ENCODE measurements at places on chromosomes 5 and 9.

DNA sequence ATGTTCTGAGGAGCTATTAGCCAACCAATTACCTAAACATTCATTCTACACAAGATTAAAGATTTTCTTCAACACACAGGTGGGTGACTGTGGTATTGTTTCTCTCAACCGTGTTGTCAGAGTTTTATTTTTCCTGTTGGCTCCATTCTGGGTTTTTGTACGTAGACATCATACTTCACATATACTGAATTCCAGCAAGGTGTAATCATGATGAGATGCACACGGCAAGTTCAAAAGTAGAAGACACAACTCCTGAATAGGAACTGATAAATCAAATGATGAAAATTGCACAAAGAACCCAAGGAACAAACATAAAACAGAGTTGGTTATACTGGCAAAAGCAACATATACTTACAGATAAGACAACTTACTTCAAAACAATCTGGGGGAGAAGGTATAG lies 40.2 kb upstream of the RANBP6 start:
- DNase-seq: no peak

- no peak for DNase-seq
These were observed 10.5 kb downstream of the ADAMTS16 start for GRCh38 chr5:5150667-5151066.

DNA sequence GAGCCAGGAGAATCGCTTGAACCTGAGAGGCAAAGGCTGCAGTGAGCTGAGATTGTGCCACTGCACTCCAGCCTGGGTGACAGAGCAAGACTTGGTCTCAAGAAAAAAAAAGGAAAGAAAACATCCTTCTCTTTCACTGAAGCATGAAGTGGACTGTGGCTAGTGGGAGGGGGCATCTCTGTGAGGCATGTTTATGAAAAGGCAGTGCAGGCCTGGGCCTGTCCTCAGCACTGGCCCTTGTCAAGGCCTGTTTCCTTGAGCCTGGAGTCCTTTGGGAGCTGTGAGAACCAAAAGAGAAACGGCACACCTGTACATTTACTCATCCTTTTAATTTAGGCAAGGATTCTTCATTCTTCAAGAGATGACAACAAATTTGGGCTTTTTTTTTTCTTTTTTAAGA lies 18.3 kb upstream of the FUBP3 start:
- DNase-seq: no peak

GRCh38 chr9:90901933-90902332 lies 100.3 kb downstream of the SYK start:
- no peak for DNase-seq

GRCh38 chr5:74641735-74642542 lies 1.4 kb upstream of the ENC1 start:
- DNase-seq: peak; percentile 36

- peak; percentile 59 for DNase-seq
These were observed 142.7 kb upstream of the IER5L start for GRCh38 chr9:129320575-129321285.

DNA sequence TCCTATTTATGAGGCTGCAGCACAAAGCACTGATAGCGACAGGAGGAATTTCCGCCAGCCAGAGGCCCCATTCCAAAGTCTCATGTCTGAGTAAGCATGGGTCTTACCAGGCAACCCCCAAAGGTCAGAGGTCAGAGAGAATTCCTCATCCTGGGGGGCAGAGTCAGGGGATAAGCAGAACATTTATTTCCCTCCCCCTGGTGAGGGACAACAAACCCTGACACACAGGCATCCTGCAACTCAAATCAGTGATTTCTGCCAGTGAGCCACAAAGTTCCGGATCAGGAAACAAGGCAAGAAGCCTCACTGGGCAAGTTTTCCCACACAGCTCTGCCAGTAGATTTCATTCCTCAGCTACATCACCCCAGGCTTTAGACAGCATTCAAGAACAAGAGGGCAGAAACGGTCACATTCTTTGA lies 37.0 kb downstream of the ADAMTS12 start:
- no peak for DNase-seq

DNA sequence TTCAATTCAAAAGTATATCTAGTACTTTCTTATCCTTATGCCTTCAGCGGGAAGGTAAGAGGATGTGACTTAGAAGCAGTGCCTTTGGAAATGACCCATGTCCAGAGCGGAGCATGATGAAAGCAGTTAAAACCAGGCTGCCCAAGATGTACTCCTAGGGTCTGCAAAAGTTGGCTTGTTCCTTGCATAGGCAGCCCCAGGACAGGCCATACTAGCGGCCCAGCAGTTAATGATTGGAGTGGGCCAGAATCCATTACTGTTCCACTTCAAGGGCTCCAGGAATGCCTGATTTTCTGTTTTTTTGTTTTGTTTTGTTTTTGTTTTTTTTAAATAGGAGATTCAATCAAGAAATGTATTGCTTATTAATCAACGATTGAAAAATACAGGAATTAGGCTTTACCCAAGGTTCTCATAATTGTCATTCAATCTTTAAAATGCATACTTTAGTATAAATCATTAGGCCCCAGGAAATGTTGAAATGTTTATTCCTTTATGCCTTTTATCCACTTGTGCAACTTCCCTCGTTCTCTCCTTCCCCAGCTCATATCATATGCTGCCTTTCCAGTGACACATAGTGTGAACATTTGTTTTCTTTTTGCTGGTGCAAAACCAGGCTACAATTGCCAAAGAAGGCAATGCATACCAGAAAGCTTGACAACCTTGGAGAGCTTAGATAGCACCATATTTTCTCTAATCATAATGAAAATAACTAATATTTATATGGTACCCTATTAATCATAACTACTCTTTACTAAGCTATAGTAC lies 190.8 kb downstream of the ARHGEF28 start:
- DNase-seq: no peak

- no peak for DNase-seq
These were observed 121.5 kb downstream of the YTHDC2 start for GRCh38 chr5:113634957-113635356.

GRCh38 chr9:1726993-1727759 lies 288.0 kb upstream of the SMARCA2 start:
- DNase-seq: no peak

DNA sequence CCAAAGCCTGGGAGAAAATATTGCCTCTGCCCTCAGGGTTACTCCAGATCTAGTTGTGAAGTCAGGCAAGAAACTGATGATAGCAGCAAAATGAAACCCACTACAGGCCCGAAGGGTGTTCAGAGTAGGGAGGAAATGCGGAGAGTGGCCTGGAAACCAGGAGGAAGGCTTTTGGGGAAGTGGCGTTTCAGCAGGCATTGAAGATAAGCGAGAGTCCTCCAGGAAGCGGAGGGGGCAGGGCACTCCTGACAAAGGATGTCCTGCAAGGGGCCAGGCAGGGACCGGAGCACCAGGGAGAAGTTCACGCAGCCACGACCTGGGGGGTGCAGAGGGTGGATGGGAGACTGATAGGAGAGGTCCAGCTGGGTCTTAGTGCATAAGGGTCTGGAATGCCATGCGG lies 7.8 kb upstream of the FOXI1 start:
- no peak for DNase-seq

GRCh38 chr9:121996783-121997182 lies 96.3 kb downstream of the TTLL11 start:
- no peak for DNase-seq

GRCh38 chr5:41087461-41087860 lies 16.3 kb upstream of the MROH2B start:
- DNase-seq: no peak

DNA sequence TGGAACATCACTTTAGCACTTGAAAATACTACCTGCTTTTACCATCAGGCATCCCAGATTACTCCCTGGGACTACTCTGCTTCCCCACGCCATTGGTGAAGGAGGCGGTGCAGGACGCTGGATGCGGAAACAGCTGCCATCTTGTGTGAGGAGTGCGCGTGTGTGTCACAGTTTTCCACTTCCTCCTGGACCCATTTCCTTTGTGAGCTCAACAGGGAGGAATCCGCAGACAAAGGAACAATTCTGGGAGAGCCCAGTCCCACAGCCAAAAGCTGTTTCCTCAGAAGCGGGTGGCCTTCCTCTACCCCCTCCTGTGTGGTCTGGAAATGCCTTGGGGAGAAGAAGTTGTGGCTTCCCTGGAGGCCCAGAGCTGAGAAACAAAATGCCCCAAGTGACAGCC lies 16.8 kb downstream of the AFAP1L1 start:
- no peak for DNase-seq

- no peak for DNase-seq
These were observed 45.0 kb upstream of the SH3PXD2B start for GRCh38 chr5:172499287-172499686.

DNA sequence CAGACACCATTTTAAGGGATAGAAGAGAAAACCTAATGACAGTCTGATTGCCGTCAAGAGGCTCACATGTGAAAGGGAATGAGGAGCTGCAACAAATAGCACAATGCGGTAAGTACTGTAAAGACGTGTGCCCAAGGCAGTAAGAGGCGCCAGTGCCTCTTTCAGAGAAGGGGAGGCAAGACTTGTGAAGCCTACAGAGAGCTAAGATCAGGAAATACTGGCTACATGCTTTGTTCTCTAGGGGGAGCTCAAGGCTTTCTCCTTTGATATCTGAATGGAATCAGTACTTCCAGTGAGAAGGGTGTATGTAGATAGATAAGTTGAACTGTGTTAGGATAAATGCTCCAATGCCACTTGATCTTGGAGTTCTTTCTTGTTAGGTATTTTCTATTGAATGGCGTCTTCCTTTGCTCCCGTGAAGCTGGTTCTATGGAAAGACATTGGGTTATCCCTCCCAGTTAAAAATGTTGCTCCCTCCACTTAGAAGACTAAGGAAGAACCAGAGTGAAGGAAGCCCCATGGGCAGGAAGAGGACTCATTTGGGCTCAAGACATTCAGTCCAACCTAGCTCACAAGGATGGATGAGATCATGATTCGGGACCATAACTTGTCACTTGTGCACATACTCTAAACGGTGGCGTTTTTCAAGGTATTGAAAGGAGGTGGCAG lies 23.5 kb upstream of the ALDOB start:
- DNase-seq: no peak

DNA sequence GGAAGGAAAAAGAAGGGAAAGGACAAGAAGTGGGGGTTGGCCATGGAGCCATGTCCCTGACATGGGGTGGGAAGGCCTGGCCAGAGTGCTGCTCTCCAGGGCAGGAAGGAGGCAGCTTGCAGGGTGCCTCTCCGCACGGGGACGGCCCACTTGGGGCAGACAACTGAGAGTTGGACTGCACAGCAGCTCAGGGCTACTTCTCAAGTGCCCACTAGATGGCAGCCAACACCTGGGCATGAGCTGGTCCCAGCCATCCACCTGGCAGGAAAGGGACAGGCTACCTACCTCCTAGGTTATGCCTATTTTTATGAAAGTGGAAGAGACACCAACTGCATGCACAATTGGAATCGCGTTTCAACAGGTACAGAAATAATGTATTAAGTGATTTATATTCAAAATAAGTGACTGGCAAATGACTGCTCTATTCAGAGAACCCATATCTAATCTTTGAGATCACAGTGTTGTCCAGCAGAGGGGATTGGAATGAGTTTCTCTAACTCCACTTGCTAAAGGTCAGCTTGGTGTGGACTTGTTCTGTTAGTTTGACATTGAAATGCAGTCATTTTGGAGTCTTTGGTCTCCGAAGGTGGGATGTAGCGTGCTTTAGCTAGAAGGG lies 113.4 kb downstream of the SYK start:
- peak; percentile 82 for DNase-seq

DNA sequence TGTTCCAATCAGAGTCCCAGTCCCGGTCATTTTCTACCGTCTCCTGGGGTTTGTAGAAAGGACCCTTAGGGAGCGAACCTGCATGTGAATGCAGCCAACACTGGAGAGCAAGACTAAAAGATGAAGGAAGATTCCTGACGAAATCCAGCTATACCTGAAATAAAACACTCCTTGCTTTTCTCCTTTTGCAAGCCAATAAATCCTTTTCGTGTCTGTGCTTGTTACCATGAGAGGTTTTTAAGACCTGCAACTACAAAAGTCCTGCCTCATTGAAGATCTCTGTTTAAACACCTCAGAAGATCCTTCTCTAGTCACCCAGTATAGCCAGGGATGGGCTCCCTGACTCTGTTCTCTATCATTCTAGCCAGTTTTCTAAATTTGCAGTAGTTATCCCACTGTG lies 10.0 kb upstream of the SLC34A1 start:
- no peak for DNase-seq

- no peak for DNase-seq
These were observed 117.4 kb downstream of the PRKACG start for GRCh38 chr9:68896486-68896885.

DNA sequence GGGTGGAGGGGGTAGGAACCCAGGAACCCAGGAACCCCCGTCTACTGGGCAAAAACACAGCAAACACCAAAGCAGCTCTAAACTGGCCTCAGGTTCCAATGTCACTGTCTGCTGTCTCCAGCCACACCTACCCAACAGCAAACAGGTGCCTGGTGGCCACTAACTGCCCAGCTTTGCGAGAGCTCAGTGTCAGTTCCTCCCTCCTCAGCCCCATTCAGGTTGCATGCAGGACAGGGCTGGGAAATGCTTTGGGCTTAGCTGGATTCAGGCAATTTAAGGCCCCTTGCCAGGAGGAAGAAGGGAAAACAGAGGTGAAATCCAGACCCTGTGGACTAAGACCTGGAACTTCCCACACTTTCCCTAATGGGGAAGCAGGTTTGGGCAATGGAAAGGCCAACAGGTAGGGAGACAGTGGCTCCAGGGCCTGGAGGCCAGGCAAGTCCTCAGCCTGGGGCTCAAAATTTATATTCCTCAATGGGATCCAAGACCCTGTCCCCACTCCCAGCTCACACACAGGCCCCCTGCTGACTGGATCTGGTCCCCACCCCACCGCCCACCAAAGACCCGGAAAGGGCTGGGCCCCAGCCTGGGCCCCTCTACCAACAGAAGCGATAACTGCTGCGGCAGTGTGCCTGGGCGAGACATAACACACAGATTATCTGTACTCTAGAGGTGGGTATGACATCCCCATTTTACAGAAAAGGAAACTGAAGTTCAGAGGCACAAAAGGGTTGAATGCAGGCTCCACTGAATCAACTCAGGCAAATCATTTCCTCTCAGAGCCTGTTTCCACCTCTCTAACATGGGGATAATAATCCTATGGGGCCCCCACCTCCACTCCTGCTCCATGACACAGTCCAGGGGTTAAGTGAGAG lies 3.5 kb downstream of the EEIG1 start:
- peak; percentile 55 for DNase-seq

- no peak for DNase-seq
These were observed 5.6 kb downstream of the SPOUT1 start for GRCh38 chr9:128823903-128824406.

Measured in activated T-cell treated with anti-CD3 and anti-CD28 coated beads, Interleukin-2, amount 50 U/mL, for 48 hours (primary cell).